Right kidney (tissue), 9 donors: ENCODE measurements at places on chromosomes 6 and 20.

DNA sequence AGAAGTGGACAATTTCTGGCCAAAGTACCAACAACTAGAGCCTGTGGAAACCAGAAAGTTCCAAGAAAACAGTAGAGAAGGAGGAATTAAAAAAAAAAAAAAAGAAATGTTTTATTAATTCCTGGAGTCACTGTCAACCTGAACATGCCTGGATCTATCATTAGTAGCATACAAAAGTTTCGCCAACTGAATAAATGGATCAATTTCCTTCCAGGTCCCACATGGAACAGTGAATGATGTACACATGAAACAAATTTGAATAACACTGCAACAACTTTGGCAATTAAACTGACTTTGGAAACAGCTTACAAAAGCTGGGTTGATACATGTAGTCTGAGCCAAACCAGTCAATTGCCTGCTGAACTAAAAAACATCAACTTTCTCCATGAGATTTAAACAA lies 90.0 kb upstream of the HMGCLL1 start:
- DNase-seq: no peak

DNA sequence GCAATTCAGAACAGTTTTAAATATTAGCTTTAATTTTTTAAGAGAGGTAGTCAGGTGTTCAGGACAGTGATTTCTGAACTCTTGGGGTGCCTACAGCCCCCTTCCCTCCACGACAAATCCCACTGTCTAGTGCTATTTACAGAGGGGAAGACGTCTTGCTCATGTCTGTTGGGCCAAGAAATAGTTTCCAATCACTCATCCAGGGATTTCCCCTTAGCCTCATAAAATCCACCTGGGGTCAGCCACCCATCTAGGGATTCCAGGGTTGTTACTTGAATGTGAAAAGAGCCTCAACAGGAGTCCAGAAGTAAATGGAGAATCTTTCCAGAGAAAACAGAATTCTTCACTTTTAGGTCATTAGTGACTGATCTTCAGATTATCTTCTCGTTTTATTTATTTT lies 37.0 kb downstream of the BICRAL start:
- DNase-seq: no peak

DNA sequence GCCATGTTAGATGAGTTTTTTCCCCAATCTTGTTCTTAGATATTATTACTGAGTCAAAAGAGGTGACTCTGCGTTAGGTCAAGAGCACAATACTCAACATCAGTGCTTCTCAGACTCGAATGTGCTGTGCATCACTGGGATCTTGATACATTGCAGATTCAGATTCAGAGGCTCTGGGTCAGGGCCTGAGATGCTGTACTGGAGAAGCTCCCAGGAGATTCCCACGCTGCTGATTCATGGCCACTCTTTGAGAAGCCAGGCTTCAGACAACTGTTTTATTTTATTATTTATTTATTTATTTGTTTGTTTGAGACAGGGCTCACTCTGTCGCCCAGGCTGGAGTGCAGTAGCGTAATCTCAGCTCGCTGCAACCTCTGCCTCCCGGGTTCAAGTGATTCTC lies 41.4 kb upstream of the ARID1B start:
- no peak for DNase-seq

DNA sequence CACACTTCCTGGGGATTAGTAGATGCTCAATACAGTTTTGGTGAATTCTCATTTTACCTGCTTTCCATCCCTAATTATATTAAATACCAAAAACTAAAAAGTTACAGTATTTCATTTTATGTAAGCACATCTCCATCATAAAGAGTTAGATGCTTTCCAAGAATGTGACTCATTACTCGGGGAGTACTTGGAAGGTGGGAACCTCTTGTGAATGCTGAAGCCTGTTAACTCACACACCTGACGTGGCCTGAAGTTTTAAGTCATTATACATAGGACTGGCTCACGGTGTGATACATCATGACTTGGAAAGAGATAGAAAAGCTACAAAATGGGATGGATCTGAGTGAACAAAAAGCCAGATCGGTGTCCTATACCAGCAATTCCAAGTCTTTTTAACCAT lies 2.2 kb upstream of the OSER1 start:
- DNase-seq: no peak

GRCh38 chr20:62631336-62632308 lies 10.7 kb upstream of the SLCO4A1 start:
- no peak for DNase-seq

DNA sequence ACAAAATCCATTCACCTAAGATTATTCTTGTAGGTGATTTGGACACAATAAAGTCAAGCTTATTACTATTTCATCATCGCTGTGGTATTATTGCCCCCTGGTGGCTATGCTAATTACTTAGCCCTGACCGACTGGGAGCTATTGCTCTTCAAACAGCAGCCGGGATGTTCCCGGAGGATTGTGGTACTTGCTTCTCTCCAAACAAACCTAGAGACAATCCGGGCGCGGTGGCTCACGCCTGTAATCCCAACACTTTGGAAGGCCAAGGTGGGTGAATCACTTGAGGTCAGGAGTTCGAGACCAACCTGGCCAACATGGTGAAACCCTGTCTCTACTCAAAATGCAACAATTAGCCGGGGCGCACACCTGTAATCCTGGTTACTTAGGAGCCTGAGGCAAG lies 15.4 kb upstream of the STMND1 start:
- DNase-seq: no peak

DNA sequence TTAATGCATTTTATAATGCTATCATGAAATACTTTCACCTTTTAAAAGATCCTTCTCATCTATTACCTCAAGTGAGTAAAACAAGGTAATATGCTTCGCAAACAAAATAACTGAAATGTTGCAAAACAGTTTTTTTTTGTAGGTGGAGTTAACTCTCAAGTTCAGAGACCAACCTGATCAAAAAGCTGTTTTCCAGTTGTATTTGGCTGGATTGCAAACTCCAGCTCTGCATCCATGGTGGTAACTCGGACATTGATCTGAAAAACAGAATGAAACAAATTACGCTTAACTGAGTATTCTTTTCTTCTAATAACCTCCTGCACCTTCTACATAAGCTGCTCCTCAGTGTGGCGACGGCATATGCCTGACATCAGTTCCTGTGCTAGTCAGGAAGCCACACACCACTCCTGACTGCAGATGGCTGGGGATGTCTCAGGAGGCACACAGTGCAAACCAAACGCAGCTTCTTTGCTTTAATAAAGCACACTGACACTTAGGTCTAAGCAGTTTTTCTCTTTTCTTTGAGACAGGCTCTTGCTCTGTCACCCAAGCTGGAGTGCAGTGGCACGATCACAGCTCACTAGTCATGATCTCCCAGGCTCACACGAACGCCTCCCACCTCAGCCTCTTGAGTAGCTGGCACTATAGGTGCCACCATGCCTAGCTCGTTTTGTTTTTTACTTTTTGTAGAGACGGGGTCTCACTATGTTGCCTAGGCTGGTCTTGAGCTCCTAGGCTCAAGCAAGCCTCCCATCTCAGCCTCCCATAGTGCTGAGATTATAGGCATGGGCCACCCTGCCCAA lies 29.9 kb downstream of the EZR start:
- no peak for DNase-seq

GRCh38 chr20:43691928-43692524 lies 25.1 kb downstream of the MYBL2 start:
- DNase-seq: no peak

DNA sequence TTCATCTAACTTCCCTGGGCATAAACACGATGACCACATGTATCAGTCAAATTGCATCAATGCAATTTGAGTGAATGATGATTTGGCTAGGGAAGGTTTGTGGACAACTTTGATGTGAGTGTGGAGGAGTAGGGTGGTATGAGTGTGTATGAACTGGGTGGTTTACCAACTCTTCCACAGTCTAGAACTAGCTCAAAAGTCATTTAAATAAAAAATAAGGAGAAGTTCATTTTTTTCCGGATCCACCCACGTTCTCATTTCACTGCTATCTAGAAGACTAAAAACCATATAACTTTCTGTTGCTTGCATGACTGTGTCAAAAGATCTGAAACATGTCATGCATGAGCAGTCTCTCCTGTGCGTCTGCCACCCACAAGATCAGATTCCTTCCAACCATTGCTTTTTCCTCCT lies 23.6 kb downstream of the SLC35D3 start:
- no peak for DNase-seq

- DNase-seq: no peak
These were observed 580.7 kb downstream of the RFPL4B start for GRCh38 chr6:112927641-112928320.

GRCh38 chr6:130834482-130835251 lies 7.5 kb downstream of the SMLR1 start:
- DNase-seq: no peak

GRCh38 chr6:142958343-142958742 lies 13.4 kb upstream of the HIVEP2 start:
- DNase-seq: no peak

GRCh38 chr6:30615958-30616810 lies 859 bp downstream of the PPP1R10 start:
- DNase-seq: peak; percentile 46

GRCh38 chr6:101458336-101458735 lies 64.8 kb downstream of the GRIK2 start:
- no peak for DNase-seq

- no peak for DNase-seq
These were observed 12.7 kb upstream of the EFHC1 start for GRCh38 chr6:52407467-52407866.

GRCh38 chr6:86856379-86856778 lies 80.9 kb upstream of the HTR1E start:
- no peak for DNase-seq

- DNase-seq: no peak
These were observed 395.7 kb downstream of the ZFAND3 start for GRCh38 chr6:38215225-38215624.

DNA sequence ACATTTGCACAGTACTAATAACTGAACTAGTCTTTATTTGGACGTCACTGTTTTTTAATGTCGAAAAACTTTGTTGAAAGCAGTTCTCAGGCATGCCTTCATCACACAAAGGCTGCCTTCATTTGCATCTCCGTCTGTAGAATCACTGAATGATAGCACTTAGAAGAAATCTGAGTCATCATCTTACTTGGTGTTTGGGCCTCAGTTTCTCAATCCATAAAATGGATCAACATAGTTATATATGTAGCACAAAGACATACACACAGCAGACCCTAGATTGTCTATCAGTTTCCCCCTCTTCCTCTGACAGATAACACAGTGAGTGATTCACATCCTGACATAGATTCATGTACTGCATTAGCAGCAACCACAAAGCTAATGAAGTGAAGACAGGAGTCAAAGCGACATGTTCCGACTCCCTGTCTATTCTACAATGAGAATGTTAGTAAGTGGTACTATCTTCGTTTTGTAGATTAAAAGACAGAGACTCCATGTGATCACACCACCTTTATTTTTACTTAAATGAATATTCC lies 80.4 kb upstream of the PDE10A start:
- DNase-seq: no peak

DNA sequence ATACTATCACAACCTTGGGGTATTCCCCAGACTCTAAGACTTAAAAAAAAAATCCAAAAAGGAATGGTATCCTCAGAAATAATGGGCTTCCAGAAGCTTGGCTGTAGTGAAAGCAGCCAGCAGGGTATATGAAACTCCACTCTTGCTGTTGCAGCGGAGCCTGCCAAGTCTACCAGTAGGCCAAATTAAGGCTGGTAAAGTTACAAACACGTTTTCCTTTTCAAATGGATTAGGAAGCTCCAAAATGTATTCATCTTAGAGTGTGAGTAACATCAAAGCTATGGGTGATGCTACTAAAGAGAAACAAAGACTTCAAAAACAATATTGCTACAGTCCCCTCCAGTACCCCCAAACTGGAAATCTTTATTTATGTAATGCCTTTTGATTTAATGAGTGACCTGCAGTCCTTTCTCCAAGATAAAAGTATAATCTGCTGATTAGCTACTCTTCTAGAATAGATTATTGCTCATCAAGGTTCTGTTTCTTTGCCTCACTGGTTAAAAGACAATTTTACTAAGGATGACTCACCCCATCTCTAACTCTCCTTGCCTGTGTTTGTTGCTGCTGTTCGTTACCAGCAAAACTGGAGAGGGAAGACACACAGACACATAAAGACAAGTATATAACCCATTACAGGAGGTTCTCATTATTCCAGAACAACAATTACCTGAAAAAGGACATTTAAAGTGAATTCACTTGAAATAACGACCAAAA lies 84.9 kb downstream of the BTBD9 start:
- DNase-seq: no peak

DNA sequence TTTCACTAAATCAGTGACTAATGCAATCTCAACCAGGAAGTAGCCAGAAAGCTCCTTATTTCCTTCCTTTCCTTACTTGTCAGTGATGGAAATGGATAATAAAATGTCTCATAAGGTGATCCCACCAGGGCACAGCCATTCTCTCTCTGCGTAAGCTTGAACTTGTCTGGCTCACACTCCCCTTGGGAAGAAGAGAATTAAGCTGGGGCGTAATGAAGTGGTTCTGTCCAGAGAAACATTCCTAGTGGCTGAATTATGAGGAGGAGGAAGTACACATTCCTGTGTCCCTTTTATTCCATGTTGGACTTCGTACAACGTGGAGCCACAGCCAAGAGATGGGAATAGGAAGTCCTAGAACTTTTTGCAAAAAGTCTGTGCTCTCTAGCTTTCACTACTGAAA lies 93.7 kb downstream of the MTHFD1L start:
- DNase-seq: no peak

DNA sequence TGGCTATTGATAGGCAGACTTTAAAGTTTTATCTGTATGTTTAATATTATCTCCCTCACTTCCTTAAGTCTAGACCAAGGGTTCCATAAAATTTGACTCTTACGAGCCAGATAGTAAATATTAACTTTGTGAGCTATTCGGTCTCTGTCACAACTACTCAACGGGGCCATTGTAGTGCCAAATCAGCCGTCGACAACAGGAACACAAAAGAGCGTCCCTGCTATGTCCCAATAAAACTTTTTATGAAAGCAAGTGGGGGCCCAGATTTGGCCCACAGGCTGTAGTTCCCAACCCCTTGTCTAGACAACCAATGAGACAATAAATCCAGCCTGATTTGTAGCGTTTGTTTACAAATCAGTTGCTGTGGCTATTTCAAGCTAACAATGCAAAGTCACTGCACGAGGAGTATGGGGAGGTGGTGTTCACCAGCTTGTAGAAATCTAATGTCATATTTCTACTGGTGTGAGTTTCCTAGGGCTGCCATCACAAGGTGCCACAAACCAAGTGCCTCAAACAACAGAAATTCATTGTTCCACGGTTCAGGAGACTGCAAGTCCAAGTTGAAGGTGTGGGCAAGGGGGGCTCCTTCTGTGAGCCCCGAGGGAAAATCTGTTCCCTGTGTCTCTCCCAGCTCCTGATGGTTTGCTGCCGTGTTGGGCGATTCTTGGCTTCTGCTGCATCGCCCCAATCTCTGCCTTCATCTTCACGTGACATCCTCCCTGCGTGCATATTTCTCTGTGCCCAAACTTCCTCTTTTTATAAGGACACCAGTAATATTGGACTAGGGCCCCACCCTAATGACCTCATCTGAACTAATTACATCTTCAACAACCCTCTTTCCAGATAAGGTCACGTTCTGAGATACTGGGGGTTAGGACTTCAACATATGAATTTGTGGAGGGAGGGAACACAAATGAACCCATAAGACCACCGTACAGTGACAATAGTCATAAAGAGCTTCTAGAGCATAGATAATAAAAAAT lies 356.0 kb upstream of the JARID2 start:
- no peak for DNase-seq

- DNase-seq: no peak
These were observed 5.5 kb downstream of the CST1 start for GRCh38 chr20:23745247-23745646.
